ENCODE measurements at places on chromosomes 11 and 22.

DNA sequence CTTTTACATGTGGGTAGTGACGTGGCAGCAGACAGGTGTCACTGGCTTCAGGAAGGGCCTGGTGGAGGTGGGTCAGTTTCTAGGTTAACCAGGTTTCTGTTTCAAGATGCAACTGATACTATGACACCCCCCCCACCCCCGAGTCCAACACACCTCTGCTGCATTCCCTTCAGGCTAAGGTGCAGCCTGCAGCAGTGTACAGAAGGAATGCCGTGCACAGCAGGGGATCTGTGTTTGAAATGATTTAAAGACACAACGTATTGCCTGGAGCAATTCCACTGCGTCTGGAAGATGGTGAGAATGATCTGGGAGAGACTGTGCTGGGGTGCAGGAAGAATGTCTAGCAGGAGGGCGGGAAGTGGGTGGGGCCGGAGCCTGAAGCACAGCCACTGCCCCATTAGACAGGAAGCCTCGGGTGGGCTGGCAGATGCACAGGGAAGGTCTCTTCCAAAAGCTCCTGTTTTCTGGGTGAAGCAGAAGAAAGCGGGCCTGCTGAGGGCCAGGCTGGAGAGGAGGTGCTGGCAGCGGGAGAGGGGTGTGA, 11.9 kb upstream of the TESMIN start:
- DNase-seq = no peak

DNA sequence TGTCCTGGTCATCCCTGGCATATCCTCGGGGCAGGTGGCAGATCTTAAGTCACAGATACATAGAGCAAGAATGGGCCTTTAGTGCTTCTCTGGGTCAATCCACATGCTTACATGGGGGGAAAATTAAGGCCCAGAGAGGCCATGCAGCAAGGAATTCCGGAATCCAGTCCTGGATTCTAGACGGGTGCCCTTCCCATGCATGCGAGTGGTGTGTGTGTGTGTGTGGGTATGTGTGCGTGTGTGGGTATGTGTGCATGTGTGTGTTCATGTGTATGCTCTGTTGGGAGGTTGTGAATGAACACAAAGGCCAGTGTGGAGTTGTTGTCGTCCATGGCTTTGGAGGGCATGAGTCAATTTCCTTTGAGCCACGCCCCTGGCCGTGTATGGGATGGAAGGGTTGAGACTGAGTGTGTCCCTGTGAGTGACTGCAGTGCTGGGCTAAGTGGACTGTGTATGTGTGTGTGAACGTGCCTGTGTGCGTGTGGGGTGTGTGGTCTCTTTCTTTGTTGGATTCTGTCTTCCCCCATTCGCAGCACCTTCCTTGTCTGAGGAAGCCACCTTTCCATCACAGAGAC, 33.4 kb upstream of the EIF3D start:
- no peak for DNase-seq

DNA sequence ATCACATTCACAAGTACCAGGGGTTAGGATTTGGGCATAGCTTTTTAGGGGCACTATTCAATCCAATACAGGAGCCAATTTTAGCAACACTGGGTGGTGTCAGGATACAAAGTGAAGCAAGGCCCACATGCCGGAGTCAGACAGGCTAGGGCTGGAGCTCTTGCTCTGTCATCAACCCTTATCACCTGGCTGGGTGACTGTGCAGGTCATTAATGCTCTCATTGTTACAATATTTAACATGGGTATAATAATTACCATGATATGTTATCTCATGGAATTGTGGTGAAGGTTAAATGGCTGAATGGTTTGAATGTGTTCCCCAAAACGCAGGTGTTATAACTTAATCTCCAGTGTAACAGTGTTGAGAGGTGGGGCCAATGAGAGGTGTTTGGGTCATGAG, 143.3 kb upstream of the THY1 start:
- DNase-seq = no peak

GRCh38 chr11:62708793-62709192, 1.3 kb downstream of the GNG3 start:
- no peak for DNase-seq

- DNase-seq = no peak
These were observed 3.9 kb downstream of the LRRC10B start for GRCh38 chr11:61512435-61512834.

GRCh38 chr22:41132550-41132949, 40.2 kb downstream of the EP300 start:
- DNase-seq = peak; percentile 49

DNA sequence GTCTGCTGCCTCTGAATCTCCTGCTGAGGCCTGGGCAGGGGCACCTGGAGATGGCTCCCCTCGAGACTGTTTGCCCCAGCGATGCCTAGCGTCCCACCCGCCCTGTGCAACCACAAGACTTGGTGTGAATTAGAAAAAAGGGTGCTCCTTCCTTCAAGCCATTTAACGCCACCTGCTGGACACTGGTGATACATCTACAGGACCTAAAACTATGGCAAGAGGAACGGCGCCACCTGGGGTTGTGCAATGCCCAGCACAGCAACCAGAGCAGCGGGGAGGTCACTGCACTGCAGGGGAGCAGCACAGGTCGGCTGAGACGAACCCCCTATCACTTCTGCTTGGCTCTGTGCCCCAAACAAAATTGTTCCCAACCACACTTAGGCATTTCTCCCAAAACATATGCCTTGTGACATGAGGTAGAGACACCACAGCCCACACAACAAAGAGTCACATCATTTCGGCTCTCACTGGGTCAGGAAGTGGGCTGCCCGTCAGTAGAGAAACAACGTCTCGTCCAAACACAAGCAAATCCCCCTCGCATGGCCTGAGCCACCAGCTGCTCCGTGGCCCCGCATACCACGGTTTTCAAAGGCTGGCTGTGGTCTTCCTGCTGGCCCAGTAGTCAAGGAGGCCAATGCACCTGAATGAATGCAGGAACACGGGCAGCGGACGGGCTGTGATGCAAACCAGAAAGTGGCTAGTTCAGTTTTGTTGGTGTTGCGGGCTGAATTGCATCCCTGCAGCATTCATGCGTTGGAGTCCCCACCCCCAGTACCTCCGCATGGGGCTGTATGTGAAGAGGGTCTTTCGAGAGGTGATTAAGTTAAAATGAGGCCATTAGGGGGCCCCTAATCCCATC, 171.9 kb downstream of the SHANK2 start:
- DNase-seq = peak; percentile 39

- DNase-seq = no peak
These were observed 131.7 kb downstream of the ARHGAP20 start for GRCh38 chr11:110580571-110580970.

- DNase-seq = no peak
These were observed 20.0 kb downstream of the TPBGL start for GRCh38 chr11:75260396-75261170.
